ENCODE measurements at places on chromosomes 12 and 14.

DNA sequence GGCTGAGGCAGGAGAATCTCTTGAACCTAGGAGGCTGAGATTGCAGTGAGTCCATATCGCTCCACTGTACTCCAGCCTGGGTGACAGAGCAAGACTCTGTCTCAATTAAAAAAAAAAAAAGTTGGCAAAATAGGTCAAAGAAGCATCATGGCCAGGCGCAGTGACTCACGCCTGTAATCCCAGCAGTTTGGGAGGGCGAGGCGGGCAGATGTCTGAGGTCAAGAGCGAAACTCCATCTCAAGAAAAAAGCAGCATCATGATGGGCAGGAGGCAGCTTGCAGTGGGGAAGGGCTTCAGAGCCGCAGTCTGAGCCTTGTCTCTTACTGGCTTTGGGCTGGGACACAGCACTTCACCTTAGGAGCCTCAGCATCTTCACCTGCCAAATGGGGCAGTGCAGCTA is 21.4 kb downstream of the TEAD4 start:
- DNase-seq, result no peak

DNA sequence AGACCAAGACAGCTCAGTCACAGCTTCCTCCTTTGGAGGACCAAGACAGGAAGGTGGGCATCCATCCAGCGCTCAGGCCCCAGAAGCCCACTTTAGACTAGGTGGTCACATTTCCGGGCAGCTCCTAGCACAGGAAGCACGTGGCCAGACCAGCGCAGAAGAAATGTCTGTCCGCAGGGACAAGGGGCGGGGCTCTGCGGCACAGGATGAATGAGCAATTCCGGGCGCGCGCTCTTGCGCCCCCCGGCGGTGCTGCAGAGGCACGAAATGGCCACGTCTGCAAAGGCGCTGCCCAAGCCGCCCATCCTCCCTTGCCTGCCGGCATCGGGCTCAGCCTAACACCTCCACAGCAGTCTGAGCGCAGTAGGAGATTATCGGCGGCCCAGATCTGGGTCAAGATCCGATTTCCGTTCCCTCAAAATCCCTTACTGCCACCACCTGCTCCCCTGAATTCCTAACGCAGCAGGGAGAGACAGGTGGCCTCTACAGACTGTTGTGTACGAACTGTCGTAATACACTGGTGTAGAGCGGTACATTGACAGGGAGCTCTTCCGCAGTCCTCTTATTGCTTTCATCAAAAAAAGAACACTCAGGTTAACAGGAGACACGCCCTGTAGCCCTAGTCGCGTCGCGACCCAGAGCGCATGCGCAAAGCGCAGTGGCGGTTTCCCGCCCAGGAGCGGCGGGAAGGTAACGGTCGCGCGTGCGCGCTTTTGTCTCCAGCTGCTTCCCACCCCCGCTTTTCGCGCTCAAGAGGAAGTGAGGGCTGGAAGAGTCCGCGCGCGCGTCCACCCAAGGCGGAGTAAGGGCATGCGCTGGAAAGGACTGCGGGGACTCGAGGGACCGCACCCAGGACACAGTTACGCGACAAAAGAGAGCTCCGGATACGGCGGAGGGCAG is 794 bp downstream of the TUBA1B start:
- DNase-seq, result peak; percentile 96

DNA sequence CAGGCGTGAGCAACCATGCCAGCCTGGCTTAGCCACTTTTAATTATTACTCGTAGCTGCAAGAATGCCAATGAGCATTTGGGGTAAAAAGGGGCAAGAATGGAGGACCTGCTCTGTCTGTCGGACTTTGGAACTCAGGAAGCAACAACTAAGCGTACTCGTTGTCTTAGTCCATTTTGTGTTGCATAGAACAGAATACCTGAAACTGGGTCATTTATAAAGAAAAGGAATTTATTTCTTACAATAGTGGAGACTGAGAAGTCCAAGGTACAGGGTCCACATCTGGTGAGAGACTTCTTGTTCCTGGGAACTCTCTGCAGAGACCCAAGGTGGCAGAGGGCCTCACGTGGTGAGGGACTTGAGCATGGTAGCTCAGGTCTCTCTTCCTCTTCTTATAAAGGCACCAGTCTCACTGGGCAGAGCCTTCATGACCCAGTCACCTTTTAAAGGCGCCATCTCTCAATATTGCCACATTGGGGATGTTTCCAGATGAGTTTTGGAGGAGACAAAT is 29.2 kb downstream of the SLC35E3 start:
- no peak for DNase-seq

DNA sequence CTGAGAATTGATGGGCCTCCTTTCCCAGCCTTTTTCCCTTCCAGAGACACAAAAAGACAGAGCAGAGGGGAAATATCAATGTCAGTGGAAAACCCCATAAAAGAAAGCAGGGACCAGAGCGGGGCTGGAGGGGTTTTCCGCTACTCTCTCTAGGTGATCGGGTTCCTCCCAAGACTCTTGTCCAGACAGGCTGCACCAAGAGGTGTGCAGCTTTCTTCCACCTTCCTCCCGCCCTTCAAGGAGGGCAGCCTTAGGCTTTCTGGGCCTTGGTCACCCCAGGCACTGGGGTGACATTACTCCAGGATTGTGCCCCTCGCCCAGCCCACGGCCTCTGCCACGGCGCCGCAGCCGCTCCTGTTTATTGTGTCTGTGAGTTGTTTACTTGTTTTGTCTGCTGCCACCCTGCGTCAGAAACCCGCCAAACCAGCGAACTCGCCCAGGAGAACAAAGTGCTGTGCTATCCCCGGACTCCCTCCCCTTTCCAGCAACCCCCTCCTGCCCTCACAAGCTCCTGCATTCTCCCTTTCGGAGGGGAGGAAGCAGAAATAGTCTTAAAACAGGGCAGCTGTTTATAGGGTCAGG is 6.7 kb upstream of the HOXC6 start:
- DNase-seq, result no peak

- DNase-seq, result no peak
Observed at GRCh38 chr12:53988541-53989226, 3.7 kb downstream of the HOXC10 start.

GRCh38 chr12:68767191-68767590 is 21.2 kb downstream of the SLC35E3 start:
- DNase-seq, result no peak

GRCh38 chr12:123681605-123682004 is 10.7 kb downstream of the TCTN2 start:
- DNase-seq, result no peak

DNA sequence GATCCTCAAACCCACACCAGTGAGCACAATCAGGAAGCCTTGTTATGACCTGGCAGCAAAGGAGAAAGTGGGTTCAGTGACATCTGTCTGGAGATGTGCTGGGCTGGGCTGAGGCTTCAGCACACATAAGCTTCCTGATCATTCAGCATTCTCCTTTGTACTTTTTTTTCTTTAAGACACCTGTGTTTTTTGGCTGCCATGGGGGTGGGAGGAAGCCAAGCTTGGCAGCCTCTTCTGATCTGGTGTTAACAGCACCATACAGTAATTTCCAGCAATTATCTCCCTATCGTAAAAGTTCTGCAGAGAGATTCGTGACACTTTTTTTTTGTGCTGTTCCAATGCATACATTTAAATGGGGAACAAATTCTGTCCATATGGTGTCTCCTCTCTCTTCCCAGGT is 38.9 kb upstream of the RASSF3 start:
- DNase-seq, result no peak

GRCh38 chr12:122688291-122688690 is 14.9 kb downstream of the HCAR2 start:
- no peak for DNase-seq

GRCh38 chr14:102238766-102239165 is 66.2 kb downstream of the MOK start:
- no peak for DNase-seq

DNA sequence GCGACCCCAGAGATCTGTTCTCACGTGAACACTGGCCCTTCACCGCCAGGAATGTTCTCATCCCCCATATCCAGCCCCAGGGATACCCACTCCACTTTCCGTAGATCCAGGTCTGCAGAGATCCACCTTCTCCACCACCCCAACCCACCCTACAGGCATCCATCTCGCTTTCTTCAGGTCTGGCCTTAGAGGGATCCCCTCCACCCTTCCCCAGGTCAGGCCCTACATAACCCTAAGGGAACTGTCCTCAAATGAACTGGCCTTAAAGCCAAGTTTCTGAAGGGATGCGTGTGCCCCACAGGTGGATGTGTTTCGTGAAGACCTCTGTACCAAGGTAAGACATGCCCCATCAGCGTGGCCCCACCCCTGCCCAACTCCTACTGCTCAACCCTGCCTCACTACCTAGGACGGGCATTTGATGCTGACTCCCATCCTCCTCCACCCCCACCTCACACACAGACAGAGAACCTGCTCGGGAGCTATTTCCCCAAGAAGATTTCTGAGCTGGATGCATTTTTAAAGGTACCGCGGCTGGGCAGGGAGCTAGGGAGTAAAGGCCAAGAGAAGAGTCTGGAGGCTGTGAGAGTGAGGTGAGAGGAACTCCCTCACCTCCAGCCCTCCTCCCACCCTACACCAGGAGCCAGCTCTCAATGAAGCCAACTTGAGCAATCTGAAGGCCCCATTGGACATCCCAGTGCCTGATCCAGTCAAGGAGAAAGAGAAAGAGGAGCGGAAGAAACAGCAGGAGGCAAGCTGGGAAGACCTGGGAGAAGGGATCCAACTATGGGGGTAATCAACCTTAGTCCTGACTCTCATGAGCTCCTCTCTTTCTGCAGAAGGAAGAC is 912 bp downstream of the PSME1 start:
- DNase-seq, result no peak

DNA sequence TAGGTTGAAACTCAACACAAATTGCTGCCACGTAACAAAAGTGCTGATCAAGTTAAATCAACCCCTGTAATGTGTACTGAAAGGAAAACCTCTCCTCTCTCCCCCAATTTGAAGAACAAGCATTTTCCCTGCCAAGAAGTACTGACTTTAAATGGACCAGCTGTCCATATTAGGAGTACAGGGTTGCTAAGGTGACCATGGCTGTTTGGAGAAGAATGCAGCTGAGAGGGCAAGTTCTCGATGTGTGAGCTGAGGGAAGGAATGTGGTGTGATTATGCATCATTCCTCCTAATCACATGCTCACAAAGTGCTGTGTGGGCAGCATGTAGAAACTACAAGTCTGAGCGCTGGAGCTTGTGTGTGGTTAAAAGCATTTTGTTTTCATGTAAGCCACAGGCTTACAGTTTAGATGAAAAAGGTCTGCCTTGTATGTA is 50.9 kb upstream of the CCT2 start:
- DNase-seq, result no peak

- DNase-seq, result no peak
Observed at GRCh38 chr12:9725213-9725870, 7.6 kb downstream of the CLECL1 start.

- no peak for DNase-seq
Observed at GRCh38 chr12:123149088-123149487, 1.8 kb downstream of the PITPNM2 start.

DNA sequence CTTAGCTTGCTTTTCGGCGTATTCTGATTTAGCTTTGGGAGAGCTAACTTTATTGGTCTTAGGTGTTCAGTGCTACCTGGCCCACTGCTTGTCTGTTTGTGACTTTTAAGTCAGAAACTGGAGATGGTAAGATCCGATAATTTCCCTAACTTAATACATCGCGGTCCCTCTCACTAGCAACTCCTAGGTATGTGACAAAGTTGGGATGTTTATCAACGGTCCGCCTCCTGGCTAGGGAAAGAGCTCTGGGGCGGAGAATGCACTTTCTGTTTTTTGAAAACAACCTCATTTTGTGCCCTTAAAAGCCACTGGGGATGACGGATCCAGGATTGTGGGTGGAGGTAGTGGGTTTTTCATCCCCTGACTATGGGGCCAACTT is 1.2 kb downstream of the CDKN1B start:
- no peak for DNase-seq

DNA sequence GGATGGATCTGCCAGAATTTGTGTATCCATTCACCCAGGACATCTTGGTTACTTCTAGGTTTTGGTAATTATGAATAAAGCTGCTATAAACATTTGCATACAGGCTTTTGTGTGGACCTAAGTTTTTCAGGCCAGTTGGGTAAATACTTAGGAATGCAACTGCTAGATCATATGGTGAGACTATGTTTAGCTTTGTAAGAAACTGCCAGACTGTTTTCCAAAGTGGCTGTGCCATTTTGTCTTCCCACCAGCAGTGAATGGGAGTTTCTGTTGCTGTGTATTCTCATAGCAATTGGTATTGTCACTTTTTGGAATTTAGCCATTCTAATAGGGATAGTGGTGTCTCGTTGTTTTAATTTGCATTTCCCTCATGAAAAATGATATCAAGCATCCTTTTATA is 133.0 kb downstream of the KIF26A start:
- DNase-seq, result no peak

GRCh38 chr12:40216516-40217288 is 8.1 kb upstream of the LRRK2 start:
- DNase-seq, result no peak
